GM20000 (cell line): ENCODE measurements at places on chromosomes 4 and X.

GRCh38 chr4:2723751-2724150 lies 32.4 kb downstream of the TNIP2 start:
- DNase-seq, result no peak

DNA sequence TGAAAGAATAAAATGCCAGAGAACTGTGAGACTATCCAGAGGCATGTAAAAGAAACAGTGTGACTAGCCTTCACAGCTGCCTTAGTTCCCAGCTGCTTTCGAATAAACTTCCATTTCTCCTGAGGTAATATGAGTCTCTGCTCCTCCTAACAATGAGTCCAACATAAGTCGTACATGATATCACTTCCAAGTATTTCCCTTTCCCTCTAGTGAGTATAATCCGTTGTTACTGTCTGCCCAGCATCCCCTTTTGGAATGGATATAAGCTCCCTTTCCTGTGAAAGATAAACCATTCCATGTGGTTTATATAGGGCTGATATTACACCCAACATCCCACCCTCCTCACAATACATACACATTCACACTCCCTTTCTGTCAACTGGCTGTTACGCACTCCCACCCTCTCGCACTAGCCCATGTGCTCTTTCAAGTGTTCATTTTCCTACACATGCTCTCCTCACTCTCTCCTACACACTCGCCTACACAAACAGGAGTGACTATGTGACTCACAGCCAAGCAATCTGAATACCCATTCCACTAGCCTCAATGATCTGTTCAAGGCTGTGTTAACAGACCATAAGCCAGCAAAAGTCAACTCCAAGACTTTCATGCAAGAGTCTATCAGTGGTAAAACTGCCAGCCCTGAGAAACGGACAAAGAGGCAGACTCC lies 5.0 kb downstream of the NAF1 start:
- DNase-seq, result no peak

GRCh38 chrX:65750674-65751469 lies 83.4 kb downstream of the MSN start:
- peak; percentile 14 for DNase-seq

DNA sequence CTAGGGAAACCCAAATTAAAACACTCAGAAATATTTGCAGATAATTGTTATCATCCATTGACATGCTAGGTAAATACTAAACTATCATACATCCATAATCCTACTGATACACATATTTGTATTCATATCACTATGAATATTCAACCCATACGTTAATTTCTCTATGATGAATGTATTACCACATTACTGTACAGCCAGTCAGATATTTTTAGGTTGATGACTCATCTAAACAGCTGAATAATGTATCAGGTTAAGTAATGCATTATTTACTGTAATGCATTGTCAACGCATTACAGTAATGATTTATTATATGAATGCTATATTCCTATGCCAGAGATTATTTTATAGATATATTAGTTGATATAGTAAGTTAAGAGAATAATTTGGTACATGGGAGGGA lies 37.1 kb downstream of the VEGFC start:
- DNase-seq, result no peak

DNA sequence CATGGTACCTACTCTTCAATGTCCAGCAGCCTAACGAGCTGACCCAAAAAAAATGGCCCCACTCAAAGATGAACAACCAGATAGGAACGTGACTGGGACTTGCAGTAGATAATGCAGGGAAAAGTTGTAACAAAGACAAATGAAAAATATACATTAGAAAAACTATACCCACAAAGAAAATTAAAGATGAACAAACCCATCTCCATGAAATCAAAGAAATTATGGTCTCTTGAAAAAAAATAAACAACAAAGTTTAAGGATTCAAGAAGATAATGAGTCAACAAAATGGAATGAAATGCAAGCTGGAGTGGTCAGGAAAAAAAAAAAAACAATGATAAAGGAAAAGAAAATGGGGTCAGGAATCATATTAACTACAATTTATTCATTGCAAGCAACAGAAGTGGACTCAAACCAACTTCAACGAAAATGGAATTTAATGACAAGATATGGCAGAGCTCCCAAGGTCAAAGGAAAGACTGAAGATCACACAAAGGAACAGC lies 309.8 kb upstream of the GALNT7 start:
- no peak for DNase-seq

DNA sequence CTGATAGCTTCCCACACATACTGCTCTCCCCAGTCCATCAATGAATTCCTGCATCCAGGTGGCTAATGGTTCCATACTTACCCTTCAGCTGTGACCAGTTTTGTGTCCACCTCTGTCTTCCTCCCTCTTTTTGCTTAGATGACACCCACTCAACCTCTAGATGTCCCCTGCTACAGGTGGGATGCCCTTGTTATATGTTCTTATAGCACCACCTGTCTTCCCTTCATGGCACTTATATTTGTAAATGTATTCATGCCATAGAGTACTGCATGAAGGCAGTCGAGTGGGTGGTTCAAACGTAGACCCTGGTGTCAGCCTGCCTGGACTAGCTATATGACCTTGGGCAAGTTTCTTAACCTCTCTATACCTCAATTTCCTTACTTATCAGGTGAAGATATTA lies 6.5 kb upstream of the USP46 start:
- DNase-seq, result peak; percentile 57

GRCh38 chr4:128461291-128462102 lies 173.9 kb upstream of the PGRMC2 start:
- DNase-seq, result no peak
